ENCODE measurements at places on chromosomes 4 and X.

GRCh38 chrX:86047174-86047935, at the start of gene CHM:
Gene CHM (minus strand): TSS chrX:86047558. CDS start chrX:86047532, 26 bp downstream.
- H3K27me3 ChIP-seq: no peaks in the 10 kb centered on the region
- H3K4me1 ChIP-seq: no peaks in the 10 kb centered on the region
- H3K27ac ChIP-seq: no peak within 1 kb of the TSS
- DNase-seq: peak; percentile 50
- no peaks in the 10 kb centered on the region for H3K36me3 ChIP-seq

GRCh38 chr4:115154826-115155225, 41.4 kb upstream of the NDST4 start:
- no peak overlapping the region for H3K4me3 ChIP-seq
- H3K27me3 ChIP-seq: no peaks in the 10 kb centered on the region
- peak; percentile 15 for DNase-seq
- no peaks in the 10 kb centered on the region for H3K36me3 ChIP-seq
- no peaks in the 10 kb centered on the region for H3K4me1 ChIP-seq

DNA sequence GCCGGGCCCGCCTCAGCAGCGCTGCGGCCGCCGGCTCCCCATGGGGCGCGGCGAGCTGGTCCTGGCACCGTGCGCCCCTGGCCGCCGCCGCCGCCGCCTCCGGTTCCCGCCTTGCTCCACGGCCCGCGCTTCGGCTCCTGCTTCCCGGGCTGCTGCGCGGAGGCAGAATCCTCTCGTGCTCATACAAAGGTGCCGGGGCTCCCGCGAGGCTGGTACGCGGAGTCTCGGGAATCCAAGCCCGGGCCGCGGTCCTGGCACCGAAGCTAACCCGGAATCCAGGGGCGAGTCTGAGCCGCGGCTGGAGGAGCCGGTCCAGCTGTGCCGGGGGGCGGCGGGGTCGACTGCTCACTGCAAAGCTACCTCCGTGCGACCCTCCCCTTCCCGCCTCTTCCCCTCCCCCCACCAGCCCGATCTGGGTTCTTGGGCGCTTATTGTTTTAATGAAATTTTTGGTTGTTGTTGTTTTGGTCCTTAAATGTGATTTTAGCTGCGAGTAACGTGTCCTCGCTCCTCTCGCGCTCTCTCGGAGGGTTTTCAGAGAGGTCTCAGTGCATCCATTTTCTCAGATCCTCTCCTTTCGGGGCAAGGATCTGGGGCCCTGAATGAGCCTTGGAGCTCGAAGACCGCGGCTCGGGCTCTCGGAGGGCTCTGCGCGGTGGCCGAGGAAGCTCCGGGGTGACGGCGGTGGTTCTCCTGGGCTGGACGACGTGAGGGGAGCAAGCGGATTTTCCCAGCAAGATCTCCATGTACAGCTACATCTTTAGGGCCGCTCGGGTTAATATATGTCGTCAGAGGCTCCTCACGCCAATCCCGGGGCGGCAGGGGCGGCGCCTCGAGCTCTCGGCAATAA, at the start of gene HAND2:
TSS of gene HAND2 (minus strand) at position 753 of the 849 bp plus-strand sequence. CDS start 940 bp downstream, outside the sequence.
- DNase-seq: peak; percentile 59
- H3K27me3 ChIP-seq: peaks cover 96% of the 10 kb centered on the region
- no peaks in the 10 kb centered on the region for H3K36me3 ChIP-seq
- peaks cover 3% of the 10 kb centered on the region for H3K4me1 ChIP-seq

GRCh38 chr4:26647523-26648224, 63.8 kb downstream of the TBC1D19 start:
- no peak for DNase-seq
- no peaks in the 10 kb centered on the region for H3K27me3 ChIP-seq
- H3K36me3 ChIP-seq: no peaks in the 10 kb centered on the region
- H3K4me3 ChIP-seq: no peak overlapping the region

DNA sequence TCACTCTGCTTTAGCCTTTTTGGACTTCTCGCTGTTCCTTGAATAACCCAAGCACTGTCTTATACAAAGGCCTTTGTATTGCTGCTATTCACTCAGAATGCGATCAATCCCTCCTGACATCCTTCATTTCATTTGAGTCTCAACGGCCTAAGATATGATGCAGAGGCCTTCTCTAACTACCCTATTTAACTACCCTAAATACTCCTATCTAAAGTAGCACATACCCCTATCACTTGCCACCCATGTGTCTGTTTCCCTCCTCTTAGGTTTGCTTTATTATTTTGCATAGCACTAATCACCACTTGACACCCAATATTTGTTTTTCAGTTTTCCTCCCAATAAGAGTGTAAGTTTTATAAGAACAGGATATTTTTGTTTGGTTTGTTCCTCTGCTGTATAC, 42.3 kb upstream of the ACSL4 start:
- DNase-seq: no peak
- H3K4me3 ChIP-seq: no peak overlapping the region
- H3K4me1 ChIP-seq: peaks cover 5% of the 10 kb centered on the region
- no peaks in the 10 kb centered on the region for H3K36me3 ChIP-seq

- H3K36me3 ChIP-seq: peaks cover 98% of the 10 kb centered on the region
- DNase-seq: no peak
- no peaks in the 10 kb centered on the region for H3K27me3 ChIP-seq
- H3K27ac ChIP-seq: no peak overlapping the region
- no peak overlapping the region for H3K4me3 ChIP-seq
These were observed 23.5 kb downstream of the NELFA start for GRCh38 chr4:1985294-1985693.

- no peak overlapping the region for H3K4me3 ChIP-seq
- H3K36me3 ChIP-seq: no peaks in the 10 kb centered on the region
- no peak for DNase-seq
These were observed 48.6 kb upstream of the IGFBP7 start for GRCh38 chr4:57158762-57159161.
